ENCODE measurements at places on chromosomes 12 and 14.

- no peaks in the 10 kb centered on the region for H3K4me1 ChIP-seq
- H3K4me3 ChIP-seq = no peak overlapping the region
- no peaks in the 10 kb centered on the region for H3K36me3 ChIP-seq
These were observed 16.2 kb downstream of the KRT80 start for GRCh38 chr12:52175371-52176350.

- no peak overlapping the region for H3K27ac ChIP-seq
- no peaks in the 10 kb centered on the region for H3K4me1 ChIP-seq
- H3K36me3 ChIP-seq = no peaks in the 10 kb centered on the region
- no peaks in the 10 kb centered on the region for H3K27me3 ChIP-seq
These were observed 61.9 kb downstream of the SLC41A2 start for GRCh38 chr12:104896146-104896545.

DNA sequence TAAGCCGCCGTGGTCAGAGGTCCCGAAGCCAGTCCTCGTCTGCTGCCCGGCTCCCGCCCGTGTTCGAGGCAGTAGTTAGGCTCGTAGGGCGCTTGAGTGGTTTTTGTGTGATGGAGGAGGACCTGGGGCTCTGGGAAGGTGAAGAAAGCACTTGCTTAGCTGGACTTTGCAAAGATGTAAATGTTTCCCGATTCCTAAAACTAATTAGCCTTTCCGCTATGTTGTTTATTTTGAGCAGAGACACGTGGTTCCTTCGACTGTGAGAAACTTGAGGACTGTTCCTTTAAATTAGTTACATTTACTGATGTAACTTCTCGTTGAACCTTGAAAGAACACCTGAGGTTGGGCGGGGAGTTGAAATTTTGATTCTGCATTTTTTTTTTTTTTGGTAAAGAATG lies 33.9 kb downstream of the MIA2 start:
- peak overlapping the region; percentile 70 for H3K4me3 ChIP-seq
- H3K4me1 ChIP-seq = no peaks in the 10 kb centered on the region
- H3K27me3 ChIP-seq = no peaks in the 10 kb centered on the region
- H3K27ac ChIP-seq = peak overlapping the region; percentile 92
- no peak for DNase-seq

- H3K36me3 ChIP-seq = no peaks in the 10 kb centered on the region
- H3K27me3 ChIP-seq = no peaks in the 10 kb centered on the region
- DNase-seq = no peak
- no peak overlapping the region for H3K27ac ChIP-seq
These were observed 31.0 kb downstream of the NINJ2 start for GRCh38 chr12:632102-632696.

DNA sequence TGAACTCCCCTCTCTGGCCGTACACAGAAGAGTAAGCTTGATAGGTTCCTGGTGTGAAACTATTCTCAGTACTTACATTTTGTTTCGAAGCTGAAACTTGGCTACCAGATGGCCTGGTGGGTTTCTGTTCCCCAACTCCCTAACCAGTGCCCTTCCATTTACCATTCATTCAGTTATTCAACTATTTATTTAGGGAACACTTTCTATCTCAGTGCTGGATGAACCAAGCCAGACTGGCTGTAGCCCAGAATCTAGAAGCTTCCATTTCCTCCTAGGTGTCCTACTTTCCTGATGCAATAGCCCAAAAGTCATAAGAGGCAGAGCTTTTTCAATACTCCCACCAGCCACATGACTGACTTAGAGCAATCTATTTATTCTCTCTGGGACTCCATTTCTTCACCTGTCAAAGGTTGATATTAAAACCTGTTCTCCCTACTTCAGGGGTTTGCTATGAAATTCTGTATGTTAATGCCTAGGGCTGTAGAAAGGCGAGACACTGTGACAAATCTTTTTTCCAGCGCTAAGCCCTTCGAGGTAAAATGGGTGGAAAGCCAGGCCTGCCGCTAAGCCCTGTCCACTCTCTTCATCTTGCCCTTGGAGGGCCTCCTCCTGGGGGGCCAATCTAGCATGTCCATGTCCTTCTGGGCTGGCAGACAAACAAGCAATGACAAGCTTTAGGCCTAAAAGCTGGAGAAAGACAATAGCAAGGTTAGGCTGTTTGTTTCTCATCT lies 8.1 kb upstream of the IRF2BPL start:
- no peaks in the 10 kb centered on the region for H3K27me3 ChIP-seq
- H3K4me1 ChIP-seq = peaks cover 17% of the 10 kb centered on the region
- DNase-seq = no peak
- peak overlapping the region; percentile 65 for H3K27ac ChIP-seq
- H3K4me3 ChIP-seq = no peak overlapping the region
- H3K36me3 ChIP-seq = no peaks in the 10 kb centered on the region

DNA sequence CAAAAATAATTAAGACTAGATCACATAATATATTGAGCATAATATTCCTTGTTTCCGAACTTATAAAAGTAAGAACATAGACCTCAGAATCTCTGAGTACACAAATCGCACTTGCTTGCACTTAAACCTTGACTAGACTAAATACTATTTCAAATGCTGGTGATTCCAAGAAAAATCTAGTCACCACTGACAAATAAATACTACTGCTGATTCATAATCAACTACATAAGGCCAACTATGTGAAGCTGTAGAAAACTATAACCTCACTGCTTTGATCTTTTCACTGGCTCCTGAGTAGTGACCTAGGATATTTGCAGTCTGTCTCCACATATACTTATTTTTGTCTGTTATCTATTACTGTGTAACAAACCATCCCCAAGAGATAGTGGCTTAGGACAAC lies 245.4 kb downstream of the DIO2 start:
- no peak for DNase-seq
- no peaks in the 10 kb centered on the region for H3K4me1 ChIP-seq
- H3K27ac ChIP-seq = no peak overlapping the region
- H3K27me3 ChIP-seq = no peaks in the 10 kb centered on the region

- DNase-seq = no peak
- no peaks in the 10 kb centered on the region for H3K36me3 ChIP-seq
- H3K4me3 ChIP-seq = no peak overlapping the region
These were observed 23.3 kb downstream of the OR10G3 start for GRCh38 chr14:21556378-21557083.

DNA sequence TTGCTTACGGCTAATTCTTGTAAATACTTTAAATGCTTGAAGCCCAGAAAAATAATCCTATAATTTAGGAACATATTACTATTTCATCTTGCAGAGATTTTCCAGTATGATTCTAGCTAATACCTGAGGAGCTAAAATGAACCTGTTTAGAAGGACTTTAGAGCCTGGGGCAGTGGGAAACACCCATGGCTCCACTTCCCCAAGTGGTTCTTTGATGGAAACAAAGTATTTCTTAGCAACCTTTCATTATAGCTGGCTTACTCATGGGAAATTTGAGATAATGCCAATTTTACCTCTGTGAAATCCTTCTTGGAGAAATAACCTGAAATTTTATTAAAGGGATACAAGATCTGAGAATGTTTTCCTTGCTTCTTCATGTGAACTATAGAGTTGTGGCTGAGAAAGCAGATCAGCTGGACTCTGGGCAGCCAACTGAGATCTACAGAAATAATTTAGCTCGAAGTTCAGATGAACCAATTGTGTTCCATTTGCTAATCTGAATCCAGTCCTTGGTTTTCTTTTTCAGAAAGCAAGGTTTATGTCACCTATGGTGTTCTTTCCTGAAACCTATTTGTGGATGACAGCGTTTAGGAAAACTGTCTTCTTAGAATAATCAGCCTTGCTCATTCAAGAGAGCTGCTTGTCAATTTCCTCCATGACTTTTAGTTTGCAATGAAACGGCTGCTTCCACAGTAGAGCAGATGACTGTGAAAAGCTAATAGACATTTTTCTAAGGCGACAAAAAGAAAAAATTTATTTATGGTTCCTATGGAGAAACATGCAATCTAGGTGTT lies 141.8 kb upstream of the CPM start:
- peaks cover 5% of the 10 kb centered on the region for H3K4me1 ChIP-seq
- no peaks in the 10 kb centered on the region for H3K36me3 ChIP-seq
- DNase-seq = no peak
- H3K27ac ChIP-seq = no peak overlapping the region

GRCh38 chr12:60279221-60279620 lies 683.4 kb downstream of the SLC16A7 start:
- H3K4me3 ChIP-seq = no peak overlapping the region
- H3K4me1 ChIP-seq = no peaks in the 10 kb centered on the region
- H3K27ac ChIP-seq = no peak overlapping the region
- no peaks in the 10 kb centered on the region for H3K36me3 ChIP-seq
- DNase-seq = no peak
- no peaks in the 10 kb centered on the region for H3K27me3 ChIP-seq

- H3K36me3 ChIP-seq = no peaks in the 10 kb centered on the region
- no peak for DNase-seq
- H3K4me1 ChIP-seq = peaks cover 5% of the 10 kb centered on the region
- H3K27ac ChIP-seq = no peak overlapping the region
These were observed 22.5 kb downstream of the CABP1 start for GRCh38 chr12:120662879-120663278.

DNA sequence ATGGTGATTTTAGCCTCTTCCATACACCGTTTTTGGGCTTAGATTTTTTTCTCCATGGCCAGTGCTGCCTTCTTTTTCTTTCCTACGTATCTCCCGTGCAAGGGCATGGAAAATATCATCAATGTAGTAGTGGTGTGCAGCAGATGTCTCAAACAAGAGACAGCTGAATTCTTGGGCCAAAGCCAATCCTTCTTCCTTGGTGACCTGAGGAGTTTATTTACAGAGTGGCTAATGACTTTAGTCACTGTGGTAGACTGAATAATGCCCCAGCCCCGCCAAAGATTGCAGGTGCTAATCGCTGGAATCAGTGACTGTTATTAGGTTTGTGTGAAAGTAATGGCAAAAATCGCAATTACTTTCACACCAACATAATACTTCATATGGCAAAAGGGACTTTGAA lies 235.5 kb upstream of the NOS1 start:
- no peak for DNase-seq
- no peaks in the 10 kb centered on the region for H3K4me1 ChIP-seq
- H3K4me3 ChIP-seq = no peak overlapping the region
- no peaks in the 10 kb centered on the region for H3K36me3 ChIP-seq

DNA sequence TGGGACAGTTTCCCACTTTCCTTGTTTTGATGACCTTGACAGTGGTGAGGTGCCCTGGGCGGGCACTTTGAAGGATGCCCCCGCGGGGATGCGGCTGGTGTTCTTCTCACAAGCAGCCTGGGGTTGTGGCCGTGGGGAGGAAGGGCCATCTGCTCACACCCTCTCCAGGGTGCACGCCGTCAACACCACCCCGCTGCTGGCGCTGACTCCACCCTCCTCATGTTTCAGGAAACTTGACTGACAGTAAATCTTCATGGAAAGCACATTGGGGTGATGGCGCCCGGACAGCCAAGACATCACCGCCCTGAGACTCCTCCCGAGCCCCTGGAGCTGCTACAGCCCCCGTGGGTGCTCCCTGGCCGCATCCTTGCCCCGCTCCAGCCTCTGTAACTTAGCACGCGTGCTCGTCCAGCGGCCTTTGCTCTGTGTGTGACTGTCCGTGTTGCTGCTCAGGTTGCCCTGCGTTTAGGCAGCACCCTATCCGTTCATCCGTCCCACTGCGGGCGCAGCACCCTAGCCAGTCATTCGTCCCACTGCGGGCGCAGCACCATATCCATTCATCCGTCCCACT lies 150.2 kb upstream of the C14orf180 start:
- H3K27ac ChIP-seq = no peak overlapping the region
- DNase-seq = no peak
- no peaks in the 10 kb centered on the region for H3K27me3 ChIP-seq
- H3K36me3 ChIP-seq = no peaks in the 10 kb centered on the region
- H3K4me3 ChIP-seq = no peak overlapping the region
- no peaks in the 10 kb centered on the region for H3K4me1 ChIP-seq

GRCh38 chr12:8662593-8662992 lies at the start of gene MFAP5:
TSS of gene MFAP5 (minus strand) at chr12:8662826. CDS start at chr12:8662104, 722 bp downstream.
- H3K4me3 ChIP-seq = no peak within 1 kb of the TSS
- H3K27ac ChIP-seq = no peak within 1 kb of the TSS
- no peaks in the 10 kb centered on the region for H3K36me3 ChIP-seq
- DNase-seq = no peak
- H3K27me3 ChIP-seq = no peaks in the 10 kb centered on the region

DNA sequence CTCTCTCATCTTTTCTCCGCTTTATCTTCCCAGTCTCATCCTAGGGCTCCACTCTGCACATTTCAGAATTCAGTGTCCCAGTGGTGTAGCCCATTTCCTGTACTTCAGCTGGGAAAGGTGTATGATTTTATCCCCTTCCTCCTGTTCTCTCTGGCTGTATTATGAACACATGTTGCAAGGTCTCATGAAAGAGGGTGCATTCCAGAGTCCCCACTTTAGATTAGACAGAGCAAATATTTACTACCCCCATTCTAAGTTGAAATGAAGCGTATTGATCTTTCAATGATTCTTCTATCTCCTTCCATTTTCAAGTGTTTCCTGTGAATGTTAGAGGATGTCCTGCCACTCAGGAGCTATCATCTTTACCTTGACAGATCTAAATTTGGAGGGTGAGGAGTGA lies 123.2 kb downstream of the WIF1 start:
- no peaks in the 10 kb centered on the region for H3K27me3 ChIP-seq
- H3K4me3 ChIP-seq = no peak overlapping the region
- H3K27ac ChIP-seq = no peak overlapping the region

DNA sequence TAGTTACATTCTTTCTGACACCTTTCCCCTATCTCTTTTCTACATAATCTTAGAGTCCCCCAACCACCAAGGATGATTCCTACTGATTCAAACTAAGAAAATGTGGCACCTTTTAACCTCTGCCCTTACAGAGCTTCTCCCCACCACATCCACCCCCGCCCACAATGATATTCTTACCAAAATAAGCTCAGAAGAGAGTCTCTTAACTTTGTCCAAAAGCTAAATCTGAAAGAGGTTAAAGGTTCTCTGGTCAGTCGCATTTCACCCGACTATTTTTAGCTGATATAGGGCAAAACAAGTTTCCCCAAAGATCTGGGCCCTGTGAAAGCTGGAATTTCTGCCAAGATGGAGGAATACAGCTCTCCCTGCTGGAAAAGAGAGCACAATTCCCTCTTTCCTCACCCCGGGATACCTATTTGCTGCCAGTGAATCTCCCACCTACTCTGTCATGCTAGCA lies 128.6 kb downstream of the ZFP36L1 start:
- peak overlapping the region; percentile 15 for H3K27ac ChIP-seq
- no peaks in the 10 kb centered on the region for H3K36me3 ChIP-seq
- no peak for DNase-seq
- H3K4me1 ChIP-seq = no peaks in the 10 kb centered on the region
- H3K4me3 ChIP-seq = no peak overlapping the region

DNA sequence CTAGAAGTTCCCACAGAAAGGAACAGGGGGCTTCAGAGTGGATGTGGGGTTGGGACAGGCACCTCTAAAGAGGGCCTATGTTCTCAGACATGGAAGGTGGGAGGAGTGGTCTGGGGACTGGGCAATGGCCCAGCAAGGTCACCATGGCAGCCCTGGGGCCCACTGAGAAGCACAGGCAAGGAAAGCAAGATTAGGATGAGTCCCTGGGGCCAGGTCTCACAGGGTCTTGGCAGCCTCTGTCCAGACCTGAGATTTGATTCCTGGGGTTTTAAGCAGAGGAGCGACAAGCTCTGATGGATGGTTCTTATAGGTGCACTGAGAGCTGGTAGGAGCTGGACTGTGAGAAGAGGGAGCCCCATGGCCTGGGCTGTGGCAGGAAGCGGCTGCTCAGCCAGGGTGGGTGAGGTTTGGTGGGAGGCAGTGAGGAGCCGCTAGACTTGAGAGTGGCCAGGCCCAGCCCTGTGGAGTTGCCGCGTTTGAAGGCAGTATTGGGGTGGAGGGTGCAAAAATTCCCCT lies 44.0 kb downstream of the DLK1 start:
- H3K36me3 ChIP-seq = no peaks in the 10 kb centered on the region
- H3K4me3 ChIP-seq = no peak overlapping the region
- H3K27ac ChIP-seq = no peak overlapping the region
